ENCODE measurements at places on chromosomes 2 and 18.

DNA sequence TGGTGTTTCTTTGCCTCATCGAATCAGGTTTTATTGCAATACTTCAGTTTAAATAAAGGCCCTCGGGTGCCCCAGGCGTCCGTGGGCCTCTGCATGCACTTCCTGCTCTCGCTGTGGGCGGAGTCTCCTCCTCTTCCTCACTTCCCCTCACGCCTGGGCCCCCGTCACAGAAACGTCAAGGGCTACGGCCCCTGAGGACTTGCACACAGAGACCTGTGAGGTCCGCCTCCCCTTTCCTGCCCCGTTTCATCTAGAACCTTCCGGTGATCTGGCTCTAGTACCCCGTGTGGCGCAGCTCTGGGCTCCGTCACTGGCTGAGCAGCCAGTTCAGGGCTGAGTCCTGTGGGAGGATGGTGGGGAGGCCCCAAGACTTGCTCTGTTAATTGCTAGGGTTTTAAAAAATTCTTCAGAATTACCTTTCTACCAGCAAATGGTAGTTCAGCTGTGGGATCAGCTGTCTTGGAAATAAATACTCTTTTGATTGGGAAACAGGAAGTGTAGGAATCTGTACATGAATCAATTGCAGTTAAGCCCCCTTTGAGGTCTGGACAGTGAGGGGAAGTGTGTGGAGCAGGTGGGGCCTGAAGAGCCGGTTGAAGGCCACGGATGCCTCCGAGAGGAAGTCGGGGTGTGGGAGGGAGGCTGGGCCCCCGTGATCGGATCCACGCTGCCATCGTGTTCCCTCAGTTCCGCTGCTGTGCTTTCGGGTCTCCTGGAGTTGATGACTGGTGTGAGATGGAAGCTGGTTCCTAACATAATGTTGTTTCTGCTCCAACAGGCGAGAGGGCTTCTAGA is 10.2 kb downstream of the NFATC1 start:
- DNase-seq = no peak

GRCh38 chr2:162458240-162458639 is 114.3 kb downstream of the GCA start:
- DNase-seq = no peak

- peak; percentile 54 for DNase-seq
Measured at GRCh38 chr18:9516437-9517064, 41.2 kb downstream of the RALBP1 start.

DNA sequence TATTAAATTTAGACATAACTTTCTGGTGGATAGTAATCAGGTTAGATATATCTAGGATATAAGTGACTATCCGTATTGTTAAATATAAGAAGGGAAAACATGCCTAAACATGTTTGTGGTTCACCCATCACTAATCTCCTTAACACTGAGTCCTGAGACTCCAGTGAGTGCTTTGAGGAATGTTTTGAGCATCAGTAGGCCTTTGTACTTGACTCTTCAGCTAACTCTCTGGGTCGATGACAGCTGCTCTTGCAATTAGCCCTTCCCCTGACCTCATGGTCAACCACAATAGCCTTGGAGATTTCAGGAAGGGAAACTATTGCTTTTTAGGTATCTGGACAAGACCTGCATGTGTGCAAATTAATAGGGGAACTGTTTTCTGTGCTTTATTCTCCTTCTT is 716.8 kb downstream of the EPHA4 start:
- no peak for DNase-seq

DNA sequence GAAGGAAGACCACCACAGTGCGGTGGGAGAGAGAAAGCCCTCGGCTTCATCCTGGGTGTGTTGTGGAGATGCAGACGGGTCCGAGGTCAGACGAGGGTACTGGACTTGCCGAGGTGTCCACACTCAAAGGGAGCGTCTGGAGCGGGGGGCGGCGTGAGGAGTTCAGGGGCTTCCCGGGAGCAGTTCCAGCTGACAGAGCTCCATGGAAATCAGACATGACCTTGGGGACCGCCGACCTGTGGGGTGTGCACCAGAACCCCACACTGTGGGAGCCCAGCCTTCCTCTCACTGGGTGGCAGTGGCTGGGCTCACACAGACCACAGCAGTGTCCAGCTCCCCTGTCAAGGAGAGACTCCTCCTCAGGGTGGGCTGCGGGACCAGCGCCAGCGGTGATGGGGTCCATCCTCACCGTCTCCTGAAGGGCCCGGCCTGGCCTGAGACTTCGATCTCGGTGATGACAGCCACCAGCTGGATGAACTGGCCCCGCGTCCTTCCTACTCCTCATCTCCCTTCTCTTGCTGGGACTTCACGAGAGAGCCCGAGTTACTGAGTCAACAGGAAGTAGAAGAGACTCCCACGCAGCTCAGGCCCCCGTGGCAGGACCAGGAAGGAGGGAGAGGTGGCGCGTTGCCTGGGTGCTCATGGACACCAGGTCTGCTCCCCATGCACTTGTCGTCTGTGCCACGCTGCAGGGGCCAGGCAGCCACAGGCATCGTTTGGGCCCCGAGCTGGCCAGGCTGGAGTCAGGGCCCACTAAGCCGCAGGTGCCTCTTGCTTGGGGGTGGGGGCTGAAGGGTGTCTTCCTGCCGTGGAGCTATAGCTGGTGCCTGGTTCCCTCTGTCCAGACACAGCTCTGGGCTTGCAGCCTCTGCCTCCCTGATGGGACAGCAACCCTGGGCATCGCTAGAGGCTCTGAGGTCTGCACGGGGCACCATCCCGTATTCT is 101.9 kb upstream of the CTDP1 start:
- no peak for DNase-seq

GRCh38 chr2:239178954-239179353 is 221.9 kb downstream of the HDAC4 start:
- DNase-seq = no peak

- no peak for DNase-seq
Measured at GRCh38 chr2:38700113-38700785, 34.3 kb downstream of the GALM start.

- DNase-seq = no peak
Measured at GRCh38 chr2:184272056-184272455, 326.3 kb upstream of the ZNF804A start.

- no peak for DNase-seq
Measured at GRCh38 chr2:188293601-188294351, 2.1 kb downstream of the GULP1 start.

DNA sequence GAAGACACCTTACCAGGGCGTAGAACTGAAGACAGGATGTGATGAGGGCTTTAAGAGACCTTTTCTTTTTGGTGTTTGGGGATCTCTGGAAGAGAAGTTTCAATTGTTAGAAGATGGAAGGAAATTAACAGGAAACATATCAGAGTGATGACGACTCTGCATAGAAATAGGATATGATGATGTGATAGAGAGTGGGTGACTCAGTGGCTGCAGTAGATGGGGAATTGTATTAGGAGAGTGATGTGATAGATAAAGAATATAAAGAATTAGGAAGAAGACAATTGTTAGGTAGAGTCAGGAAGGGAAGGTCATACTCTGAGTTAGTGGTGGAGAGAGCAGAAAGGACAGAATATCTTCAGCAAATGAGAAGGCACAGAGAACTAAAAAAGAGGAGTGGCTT is 593.9 kb downstream of the NYAP2 start:
- no peak for DNase-seq

DNA sequence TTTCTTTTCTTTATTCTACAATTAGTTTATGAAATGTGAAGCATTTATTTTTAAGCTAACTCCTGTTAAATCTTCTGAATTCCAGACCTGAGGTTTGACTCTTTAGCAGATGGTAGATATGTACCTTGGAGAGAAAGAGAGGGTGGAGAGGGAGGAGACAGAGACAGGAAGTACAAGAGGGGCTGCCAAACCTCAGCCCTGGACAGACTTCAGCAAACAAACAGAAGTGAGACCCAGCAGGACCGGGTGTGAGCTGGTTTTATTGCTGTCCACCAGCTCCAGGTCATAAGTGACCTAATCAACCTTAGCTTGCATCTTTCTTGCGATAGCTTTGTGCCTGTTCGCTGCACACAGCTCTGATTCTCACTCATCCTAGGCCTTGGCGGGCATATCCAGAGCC is 168.6 kb downstream of the CNTNAP5 start:
- no peak for DNase-seq

- no peak for DNase-seq
Measured at GRCh38 chr2:45654250-45654649, 2.8 kb downstream of the PRKCE start.

GRCh38 chr18:9876212-9876866 is 9.4 kb upstream of the TXNDC2 start:
- no peak for DNase-seq

DNA sequence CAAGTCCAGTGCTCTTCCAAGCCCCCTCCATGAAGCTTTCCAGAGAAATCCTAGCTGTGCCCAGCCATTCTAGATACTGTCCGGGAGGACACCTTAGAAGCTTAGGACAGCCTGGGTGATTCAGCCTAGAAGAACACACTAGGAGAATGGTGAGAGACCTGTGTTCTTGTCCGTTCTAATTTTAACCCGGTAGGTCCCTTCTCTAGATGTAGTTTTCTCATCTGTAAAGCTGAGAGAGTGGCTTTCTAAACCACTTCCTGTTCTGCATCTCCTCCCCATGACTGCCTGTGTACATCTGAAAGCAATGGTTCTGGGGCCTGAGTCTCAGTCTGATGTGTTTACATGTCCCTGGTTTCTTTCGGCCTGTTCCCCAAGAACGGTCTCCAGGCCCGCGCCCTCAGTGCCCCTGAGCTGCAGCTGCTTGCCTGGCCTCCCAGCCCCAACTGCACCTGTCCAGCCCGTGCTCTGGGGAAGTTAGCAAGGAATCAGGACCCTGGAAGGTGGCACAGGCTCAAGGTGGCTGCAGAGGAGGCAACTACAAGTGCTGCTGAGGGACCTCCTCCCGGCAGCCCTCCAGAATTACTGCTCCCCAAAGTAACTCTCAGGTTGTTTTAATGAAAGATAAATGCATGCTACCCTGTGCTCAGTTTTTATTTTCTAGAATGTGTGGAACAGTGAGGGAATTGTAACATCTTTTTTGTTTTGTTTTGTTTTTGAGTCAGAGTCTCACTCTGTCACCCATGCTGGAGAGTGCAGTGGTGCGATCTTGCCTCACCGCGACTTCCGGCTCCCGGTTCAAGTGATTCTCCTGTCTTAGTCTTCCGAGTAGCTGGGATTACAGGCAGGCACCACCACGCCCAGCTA is 105.9 kb downstream of the LBH start:
- DNase-seq = no peak

DNA sequence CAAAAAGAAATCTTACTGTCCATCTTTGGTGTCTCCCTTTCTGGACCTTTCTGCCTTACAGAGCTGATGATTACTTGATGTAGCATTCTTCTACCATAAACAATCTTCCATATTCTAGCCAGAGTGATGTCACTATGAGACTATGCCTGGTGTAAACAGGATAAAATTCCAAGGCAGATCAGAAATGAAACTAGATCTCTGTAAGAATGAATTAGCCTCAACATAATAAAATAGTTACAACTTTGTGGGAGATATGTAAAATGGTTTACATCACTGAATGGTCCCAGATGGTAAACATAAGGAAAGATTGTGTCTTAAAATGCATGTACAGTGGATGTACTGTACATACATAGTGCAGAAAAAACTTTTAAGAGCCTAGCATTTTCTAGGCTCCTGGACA is 112.3 kb upstream of the ZNF521 start:
- no peak for DNase-seq

GRCh38 chr2:30371772-30372373 is 75.2 kb upstream of the LCLAT1 start:
- no peak for DNase-seq

- DNase-seq = no peak
Measured at GRCh38 chr2:67516899-67517530, 119.9 kb downstream of the ETAA1 start.

DNA sequence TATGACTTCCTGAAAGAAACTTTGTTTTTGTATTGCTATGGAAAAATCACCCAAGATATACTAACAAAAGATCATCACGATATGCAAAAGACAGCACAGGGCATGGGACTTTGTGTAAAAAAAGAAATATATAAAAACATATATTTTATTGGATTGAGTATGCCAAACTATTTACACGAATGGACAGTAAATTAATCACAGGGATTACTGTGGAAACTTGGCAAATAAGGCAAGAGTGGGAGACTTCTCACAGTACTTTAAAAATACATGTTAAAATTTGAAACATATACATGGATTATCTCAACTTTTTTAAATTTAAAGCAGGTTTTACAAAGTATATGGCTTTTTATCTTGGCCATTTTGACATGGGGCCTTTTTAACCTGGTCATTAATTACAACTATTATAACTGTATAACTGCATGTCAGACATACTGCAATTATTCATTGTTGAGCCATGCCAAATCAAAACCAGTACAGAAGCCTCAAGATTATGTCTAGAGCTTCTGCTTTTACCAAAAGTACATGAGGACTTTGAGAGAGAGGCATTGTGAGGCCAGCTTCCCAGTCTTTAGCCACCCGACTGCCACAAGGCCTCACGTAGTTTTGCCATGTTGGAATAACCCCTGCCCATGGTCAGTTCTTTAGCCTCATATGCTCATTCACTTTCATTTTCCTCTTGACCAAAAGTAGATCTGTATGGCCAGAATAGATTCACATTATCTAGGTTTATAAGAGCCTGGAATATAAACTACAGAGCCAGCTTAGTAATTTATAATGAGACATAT is 419.8 kb downstream of the SETBP1 start:
- DNase-seq = no peak

GRCh38 chr18:58362027-58362575 is 266.8 kb downstream of the ALPK2 start:
- DNase-seq = no peak

GRCh38 chr18:25289001-25289631 is 62.9 kb downstream of the ZNF521 start:
- no peak for DNase-seq

GRCh38 chr18:58699551-58699950 is 28.3 kb downstream of the MALT1 start:
- DNase-seq = no peak

GRCh38 chr18:35241448-35241804 is 592 bp downstream of the ZNF397 start:
- no peak for DNase-seq

DNA sequence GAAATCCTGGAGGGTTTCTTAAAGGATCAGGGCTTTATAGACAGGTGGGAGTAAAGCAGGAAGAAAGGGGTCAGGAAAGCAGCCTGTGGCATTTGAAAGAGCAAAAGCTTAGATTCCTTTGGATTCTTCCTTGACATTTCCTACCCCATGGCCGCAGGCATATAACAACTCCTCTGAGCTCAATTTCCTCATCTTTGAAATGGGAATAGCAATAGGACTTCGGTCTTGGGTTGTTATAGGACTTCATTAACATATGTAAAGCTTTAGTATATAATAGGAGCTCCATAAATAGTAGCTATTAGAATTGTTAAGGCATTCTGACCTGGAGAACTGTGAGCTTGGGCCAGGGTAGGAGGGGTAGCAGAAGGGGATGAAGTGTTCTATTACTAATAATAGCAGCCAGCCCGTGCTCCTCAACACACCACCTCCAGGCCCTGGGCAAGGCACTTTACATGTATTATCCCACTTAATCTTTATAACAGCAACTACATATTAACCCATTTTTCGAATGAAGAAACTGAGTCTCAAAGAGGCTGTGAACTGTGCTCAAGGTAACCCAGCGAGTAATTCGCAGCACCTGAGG is 10.6 kb downstream of the ZFP36L2 start:
- DNase-seq = no peak

- DNase-seq = no peak
Measured at GRCh38 chr18:10896851-10897250, 252.5 kb downstream of the PIEZO2 start.

All from iPS-NIHi11 (cell line).